ENCODE measurements at places on chromosomes 16 and 17.

- DNase-seq, result no peak
Measured at GRCh38 chr17:8965394-8966168, at the start of gene PIK3R5. Gene PIK3R5, minus strand, starts transcription at chr17:8965707. Its CDS starts 54,213 bp downstream, at chr17:8911494.

DNA sequence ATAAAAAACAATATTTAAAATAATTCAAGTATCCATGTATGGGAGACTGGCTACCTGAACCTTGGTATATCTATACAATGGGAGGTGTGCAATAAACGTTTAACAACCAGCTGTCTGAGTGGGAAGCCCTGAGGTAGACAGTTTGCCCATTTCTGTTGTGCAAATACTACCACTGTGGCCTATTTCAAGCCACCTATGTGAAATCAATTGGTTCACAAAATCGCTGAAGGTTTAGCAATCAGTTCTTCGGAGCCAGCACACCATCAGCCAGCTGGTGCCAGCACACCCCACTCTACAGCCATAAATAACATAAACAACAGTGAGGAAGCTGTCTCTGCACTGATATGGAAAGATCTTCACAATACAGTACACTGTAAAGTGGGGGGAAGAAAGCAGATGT, 46.7 kb upstream of the KDM8 start:
- no peak for DNase-seq

DNA sequence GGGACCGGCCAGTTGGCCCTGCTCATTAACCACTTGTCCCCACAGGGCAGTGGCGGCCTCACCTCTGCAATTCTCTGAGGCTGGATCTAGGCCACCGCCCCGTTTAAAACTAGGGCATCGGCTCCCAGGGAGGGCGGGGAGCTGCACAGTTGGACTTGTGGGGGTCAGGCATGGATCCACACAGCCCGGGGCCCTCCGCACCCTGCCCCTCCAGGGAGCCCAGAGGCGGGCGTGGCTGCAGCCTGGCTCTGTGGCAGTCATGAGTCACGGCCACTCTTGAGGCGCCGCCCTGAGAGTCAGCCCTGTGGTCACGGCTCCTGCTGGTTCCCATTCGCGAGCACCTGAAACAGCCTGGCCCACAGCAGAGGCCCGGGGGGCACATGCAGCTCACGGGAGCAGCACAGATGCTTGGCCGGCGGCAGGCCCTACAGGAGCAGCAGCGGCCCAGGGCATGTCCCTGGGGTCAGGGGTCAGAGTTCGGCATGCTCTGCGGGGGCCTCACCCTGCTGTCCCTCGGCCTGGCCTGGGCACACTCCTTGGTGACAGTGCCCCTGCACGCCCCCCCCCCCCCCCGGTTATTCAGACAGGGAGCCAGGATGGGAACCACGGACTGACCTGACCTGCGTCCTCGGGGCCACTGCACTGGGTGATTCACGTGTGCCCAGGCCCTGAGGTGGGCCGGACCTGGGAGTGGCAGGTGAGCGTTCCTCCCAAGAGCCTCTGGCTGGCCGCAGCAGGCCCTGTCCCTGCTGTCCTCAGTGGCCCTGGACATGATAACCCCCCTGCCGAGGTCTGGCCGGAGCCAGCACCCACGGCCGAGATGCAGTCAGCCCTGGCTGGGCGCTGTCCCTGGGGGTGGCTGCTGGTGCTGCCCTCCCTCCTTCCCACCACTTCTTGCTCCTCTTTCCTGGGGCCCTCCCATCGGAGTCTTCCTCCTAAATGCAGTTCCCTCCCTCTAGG, 8.2 kb downstream of the CAPN15 start:
- DNase-seq, result peak; percentile 98

DNA sequence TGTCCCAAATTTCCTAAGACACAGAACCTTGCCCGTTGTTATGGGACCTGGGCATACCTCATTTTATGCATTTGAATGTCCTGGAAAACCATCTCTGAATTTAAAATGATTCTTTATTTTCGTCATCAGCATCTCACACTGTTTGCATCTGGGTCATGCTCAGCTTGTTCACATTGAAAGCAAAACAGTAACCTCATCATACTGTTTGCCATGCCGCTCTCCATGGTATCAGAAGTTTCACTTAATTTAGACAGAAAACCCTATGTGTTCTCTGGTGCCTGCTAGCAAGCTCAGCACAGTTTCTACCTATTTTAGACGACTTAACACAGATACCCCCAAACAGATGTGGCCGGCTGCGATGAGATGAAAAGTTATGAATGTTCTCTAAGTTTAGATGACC, 292.1 kb downstream of the SNX29 start:
- DNase-seq, result peak; percentile 17

GRCh38 chr17:30586818-30587595, 109.8 kb downstream of the GOSR1 start:
- DNase-seq, result peak; percentile 85

DNA sequence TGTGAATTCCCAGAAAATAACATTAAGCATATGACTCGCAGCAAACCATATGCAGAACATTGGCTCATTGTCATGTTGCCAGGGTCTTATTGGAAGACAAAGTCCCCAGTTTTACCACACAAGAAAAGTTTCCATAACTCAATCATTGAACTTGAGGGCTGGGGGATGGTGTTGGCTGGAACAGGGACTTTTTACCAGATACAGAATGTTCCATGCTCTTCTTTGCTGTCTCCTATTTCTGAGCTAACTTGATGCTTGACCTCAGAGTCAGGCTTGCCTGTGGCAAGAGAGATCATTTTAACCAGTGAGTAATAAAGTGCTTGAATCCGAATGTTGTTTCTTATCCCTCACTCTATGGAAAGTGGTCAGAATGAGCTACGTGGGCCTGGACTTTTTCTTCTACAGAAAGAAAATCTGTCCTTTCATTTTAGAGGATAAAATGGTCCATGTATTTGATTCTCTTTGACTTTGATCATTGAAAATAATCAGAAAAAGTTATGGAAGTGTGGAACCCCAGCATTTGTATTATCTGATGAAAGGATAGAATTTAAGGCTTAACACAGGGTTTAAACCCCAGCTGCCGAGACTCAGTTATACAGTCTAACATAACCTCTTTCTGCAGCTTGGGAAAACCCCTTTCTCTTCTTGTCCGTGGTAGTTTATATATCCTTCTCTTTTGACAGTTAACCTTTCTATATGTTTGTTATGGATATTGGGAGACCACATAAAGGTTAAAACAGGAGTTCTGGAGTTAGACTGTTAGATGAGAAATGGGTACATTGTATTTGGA, 67.0 kb downstream of the TUBD1 start:
- DNase-seq, result peak; percentile 87

DNA sequence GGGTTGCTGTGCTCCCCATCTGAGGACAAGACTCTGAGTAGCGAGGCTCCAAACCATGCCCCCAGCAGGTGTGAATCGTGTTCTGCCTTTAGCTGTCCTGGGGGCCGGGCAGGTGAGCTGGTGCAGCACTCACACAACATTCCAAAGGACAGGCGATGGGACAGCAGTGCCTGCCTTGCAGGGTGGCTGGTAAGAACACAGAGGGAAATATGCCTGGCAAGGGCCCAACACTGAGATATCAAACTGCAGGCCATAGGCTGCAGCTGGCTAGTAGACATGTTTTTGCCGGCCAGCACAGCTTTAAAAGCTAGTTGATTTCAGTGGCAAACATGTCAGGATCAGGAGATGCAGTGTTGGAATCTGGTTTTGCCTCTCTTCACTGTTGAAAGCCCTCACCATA, 23.6 kb downstream of the CLEC16A start:
- DNase-seq, result no peak

- peak; percentile 58 for DNase-seq
Measured at GRCh38 chr16:77212741-77213541, 13.7 kb downstream of the SYCE1L start.

DNA sequence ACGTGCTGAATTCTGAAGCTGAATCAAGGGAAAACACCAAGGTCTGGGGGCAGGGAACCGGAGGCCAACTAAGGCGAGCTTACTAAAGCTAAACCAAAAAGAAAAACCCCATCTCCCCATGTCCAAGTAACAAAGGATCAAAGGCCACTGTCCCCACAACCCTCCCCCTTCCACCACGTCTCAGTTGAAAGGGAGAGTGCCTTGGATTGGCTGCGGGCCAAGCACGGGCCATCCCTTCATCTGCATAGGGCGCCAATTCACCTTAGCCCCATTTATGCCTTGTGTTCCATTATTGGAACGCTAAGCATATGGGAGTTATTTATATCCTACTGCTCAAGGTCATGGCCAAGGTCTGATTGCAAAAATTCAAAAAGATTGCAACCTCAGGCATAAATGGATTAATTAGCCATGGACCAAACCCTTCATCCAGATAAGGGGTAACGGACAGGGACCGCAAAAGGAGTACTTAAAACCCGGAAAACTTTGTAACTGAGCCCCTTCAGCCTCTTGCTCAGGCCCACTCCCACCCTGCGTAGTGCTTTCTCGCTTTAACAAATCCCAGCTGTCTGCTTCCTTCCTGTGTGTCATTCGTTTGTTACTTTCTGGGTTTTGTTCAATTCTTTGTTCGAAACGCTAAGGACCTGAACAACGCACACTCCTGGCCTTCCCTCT, 740 bp upstream of the ATP6V0D1 start:
- peak; percentile 60 for DNase-seq

GRCh38 chr16:53960050-53960812, 256.3 kb downstream of the FTO start:
- DNase-seq, result no peak

DNA sequence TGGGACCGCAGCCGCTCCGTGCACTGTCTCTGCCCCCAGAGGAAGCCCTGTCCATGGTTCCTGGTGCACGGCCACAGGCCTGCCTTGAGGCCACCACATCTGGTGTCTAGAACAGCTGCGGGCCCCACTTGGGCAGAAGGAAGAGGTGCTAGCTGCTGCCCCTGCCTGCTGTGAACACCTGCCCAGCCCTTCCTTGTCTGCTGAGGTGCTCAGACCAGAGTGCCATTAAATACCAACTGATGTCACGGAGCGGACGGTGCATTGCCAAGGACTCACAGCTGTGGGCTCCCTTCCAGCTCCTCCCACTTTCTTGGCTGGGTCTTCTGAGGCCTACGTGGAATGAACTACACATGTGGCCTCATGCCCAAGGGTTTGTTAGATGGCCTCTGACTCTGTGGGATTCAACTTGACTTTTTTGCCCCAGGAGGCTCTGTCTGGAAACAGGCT, 146.1 kb downstream of the RAB11FIP4 start:
- DNase-seq, result peak; percentile 80

DNA sequence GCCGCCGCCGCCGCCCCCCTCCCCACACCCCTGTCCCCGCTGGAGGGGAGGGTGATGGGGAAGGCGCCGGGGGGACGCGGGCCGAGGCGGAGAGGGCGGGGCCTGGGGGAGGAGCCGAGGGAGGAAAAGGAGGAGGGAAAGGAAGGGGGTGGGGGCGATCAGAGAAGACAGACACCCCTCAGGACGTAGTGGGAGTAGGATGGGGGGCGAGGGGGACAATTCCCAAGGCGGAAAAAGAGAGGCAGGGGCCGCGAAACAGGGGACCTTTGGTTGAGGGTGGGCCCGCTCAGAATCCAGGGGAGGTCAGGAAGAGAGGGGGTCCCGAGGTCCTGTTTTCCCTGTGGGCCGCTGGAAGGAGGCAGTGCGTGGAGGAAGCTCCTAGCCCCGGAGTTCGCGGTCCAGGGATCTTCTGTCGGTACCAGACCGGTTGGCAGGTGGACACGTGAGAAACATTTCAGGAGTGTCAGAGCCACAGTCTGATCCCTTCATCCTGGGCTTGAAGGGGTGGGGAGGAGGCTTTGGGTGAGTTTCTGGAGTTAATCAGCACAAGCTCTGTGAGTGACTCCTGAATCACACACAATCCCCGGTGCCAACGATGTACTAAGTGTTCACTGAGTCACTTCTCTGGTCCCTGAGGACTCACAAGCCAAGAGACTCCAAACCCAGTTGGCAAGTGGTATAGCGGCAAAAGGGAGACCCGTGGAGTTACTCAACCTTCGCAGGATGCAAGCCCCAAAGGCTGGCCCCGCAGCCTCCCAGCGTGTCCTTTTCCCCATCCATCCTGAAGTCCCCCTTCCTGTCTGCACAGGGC, at the start of gene XYLT1:
TSS of gene XYLT1 (minus strand) at position 53 of the 811 bp plus-strand sequence. CDS start 164 bp downstream, outside the sequence.
- DNase-seq, result peak; percentile 100

DNA sequence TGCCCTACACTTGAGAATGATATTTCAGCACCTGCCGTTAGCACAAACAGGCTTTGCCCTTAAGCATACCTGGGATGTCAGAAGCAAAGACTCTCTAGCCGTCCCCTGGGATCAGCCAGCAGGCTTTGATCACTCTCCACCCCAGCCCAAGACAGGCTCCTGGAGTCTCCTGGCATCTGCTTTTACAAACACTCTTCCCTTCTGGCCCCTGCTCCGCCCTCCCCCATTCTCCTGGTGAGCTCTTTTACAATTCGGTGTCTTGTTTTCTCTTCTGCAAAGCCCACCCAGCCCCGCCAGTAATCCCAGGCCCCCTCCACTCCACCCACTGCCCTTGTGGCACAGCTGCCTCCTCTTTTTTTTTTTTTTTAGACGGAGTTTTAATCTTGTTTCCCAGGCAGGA, 50.4 kb downstream of the KATNIP start:
- DNase-seq, result no peak

- DNase-seq, result no peak
Measured at GRCh38 chr17:82561429-82562035, 42.0 kb downstream of the FOXK2 start.

GRCh38 chr17:62995377-62995885, 29.4 kb downstream of the TANC2 start:
- DNase-seq, result peak; percentile 49

DNA sequence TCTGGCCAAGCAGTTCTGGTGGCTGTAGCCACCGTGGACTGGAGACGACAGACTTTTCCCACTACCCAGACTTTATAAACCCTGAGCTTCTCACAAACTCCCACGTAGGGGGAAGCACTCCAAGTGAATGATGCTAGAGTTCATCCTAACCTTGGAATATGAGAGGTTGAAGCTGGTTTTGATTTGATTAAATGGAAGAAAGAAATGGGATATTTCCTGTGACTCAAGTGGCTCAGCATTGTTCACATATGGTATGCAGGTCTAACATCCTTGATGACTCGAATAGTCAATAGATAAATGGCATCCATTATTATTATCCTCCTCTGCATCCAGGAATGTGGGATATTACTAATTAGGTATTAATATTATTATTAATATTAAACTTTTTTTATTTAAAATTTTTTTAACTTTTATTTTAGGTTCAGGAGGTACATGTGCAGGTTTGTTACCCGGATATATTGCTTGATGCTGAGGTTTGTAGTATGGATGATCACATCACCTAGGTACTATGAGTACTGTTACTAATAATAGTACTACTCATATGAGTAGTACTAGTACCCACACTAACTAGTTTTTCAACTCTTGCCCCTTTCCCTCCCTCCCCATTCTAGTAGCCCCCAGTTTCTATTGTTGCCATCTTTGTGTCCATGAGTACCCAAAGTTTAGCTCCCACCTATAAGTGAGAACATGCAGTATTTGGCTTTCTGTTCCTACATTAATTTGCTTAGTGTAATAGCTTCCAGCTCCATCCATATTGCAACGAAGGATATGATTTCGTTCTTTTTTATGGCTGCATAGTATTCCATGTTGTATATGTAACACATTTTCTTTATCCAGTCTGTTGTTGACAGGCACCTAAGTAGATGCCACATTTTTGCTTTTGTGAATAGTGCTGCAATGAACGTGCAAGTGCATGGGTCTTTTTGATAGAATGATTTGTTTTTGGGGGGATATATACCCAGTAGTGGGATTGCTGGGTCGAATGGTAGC, 22.9 kb downstream of the PIK3R6 start:
- peak; percentile 40 for DNase-seq

Data from GM23248 (cell line).